ENCODE measurements at places on chromosomes 4 and X. TPM values are rescaled to one million over a fixed set of nuclear protein-coding genes. Genes with fewer than 3 reads are reported as not detected.

FAM9B gene
- not detected for total RNA-seq

KLB gene
- 0.13 TPM for total RNA-seq

BEND4 gene
- total RNA-seq = not detected

USP26 gene
- total RNA-seq = not detected

ODAPH gene
- 0.15 TPM for total RNA-seq

SLC9B1 gene
- total RNA-seq = not detected

XK gene
- total RNA-seq = 0.39 TPM

PAGE4 gene
- total RNA-seq = not detected

ARR3 gene
- total RNA-seq = not detected

SLC6A14 gene
- not detected for total RNA-seq

PABPC1L2A gene
- total RNA-seq = not detected

GPRASP2 gene
- total RNA-seq = 4.7 TPM

SPACA5 gene
- total RNA-seq = not detected
